Omental fat pad (tissue), 4 donors: ENCODE measurements at places on chromosomes 16 and 17. TPM values are rescaled to one million over a fixed set of nuclear protein-coding genes. Genes with fewer than 3 reads are reported as not detected.

DNA sequence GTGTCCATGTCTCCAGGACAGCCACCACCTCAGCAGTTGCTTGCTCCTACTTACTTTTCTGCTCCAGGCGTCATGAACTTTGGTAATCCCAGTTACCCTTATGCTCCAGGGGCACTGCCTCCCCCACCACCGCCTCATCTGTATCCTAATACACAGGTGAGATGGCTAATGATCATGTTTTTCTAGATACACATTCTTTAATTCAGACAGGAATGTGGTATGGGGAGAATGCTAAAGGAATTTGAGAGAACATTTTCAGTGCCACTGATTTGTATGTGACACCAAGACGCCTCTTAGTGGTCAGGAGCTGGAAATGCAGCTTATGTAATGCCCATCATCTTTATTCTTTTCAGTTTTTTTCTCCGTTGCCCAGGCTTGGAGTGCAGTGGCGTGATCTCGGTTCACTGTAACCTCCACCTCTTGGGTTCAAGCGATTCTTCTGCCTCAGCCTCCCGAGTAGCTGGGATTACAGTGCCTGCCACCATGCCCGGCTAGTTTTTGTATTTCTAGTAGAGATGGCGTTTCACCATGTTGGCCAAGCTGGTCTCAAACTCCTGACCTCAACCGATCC is 8.9 kb upstream of the RAPGEFL1 start:
- DNase-seq: no peak

- DNase-seq: peak; percentile 30
Measured at GRCh38 chr17:48457080-48457836, 27.2 kb upstream of the SKAP1 start.

DNA sequence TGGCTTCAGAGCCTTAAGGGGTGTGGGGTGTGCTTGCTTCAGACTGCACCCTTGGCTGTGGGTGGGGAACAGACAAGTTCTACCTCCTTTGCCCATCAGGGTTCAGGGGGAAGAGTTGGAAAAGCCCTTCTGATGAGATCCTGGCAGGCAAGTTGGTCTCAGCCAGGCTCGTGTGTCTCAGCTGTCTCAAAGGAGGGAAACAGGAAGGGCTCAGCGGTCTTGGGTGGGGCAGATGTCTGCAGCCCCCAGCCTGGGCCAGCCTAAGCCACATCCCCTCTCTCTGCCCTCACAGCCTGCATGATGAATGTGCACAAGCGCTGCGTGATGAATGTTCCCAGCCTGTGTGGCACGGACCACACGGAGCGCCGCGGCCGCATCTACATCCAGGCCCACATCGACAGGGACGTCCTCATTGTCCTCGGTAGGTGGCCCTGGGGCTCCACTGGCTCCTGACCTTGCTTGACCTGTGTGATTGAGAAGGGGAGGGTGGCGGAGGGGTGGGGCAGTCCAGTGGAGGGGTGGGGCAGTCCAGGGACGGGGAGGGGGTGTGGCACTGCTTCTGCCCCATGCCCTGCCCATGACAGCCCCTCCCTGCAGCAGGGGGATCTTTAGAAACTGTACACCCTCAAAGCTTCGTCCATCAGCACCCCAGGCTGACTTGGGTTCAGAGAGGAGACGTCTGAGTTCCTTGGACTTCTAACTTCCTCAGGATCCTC is 199.5 kb downstream of the PRKCB start:
- DNase-seq: no peak

GRCh38 chr16:67235816-67236562 is 9.1 kb downstream of the TMEM208 start:
- DNase-seq: no peak

GRCh38 chr17:75724016-75725003 is 3.1 kb downstream of the ITGB4 start:
- DNase-seq: no peak

DNA sequence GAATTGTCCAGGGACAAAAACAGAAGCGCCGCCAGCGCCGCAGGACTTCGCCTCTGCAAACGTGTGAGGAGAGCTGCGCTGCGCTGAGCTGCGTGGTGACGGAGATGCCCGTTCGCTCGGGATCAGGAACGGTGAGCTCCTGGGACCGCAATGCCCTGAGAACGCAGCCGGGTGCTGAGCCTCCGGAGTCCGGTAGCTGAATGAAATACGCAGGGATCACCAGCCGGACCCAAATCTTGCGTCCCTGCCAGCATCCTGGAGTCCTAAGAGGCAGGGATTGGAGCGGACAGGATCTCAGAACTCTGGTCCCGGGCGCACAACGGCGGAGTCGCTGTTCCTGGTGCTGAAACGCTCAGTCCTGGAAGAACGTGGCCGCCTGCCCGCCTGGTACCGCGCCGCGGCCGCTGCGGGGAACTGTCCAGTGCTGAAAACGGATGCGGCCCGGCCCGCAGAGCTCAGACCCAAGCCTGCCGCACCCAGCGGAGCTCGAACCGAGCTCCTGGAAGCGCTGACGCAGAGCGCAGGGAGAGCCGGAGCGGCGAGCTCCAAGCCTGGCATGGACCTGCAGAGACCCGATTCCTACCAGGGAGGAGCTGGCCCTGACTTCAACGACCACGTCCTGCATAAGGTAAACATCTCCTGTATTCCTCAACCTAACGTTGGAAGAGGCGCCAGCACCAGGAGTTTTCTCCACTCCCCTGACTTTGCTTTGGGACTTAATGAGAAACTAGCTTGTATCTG is 41.5 kb downstream of the CD300LF start:
- DNase-seq: peak; percentile 42

DNA sequence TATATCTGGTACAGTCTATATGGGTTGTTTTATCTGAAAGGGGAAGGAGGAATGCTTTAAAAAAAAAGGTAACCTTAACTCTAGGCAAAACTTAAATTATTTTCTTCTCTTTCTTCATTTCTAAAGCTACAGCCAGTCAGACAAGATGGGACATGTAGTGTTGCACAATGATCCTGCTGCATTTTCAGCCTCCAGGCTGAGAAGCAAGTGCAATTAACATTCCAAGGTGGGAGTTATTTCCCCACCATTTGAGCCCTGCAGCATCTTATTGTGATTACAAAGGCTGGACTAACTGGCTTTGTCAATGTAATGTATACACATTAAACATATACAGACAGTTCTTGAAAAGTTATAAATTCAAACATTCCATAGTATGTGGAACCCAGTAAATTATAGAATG is 22.6 kb upstream of the NF1 start:
- DNase-seq: no peak

DNA sequence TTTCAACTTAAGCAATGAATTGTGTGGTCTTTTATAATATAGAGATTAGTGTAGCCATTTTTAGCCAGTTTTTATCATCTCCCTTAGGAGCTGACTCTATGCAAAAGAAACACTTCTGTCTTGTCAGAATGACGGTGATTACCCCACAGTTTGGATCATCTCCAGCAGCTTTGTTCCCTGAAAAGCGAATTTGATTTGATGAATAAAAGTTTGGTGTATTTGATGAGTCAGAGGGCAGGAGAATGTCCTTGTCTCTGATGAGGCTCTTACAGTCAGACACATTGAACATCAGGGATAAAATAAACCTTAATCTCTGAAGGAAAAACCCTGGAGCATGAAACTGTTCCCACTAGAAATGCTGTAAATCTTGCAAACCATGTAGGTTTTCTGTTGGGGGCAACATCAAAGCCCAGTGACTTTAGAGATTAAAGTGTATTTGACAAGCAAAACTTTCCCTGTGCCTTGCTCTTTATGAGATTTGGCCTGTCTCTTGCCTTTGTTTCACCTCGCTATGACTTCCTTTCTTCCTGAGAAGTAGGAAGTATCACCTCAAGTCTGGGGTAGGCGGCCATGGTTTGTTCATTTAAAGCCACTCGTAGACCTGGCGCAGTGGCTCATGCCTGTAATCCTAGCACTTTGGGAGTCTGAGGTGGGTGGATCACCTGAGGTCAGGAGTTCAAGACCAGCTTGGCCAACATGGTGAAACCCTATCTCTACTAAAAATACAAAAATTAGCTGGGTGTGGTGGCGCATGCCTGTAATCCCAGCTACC is 209.3 kb downstream of the FTO start:
- peak; percentile 32 for DNase-seq

The KLHL10 gene
- 0.63 TPM for total RNA-seq

The FBXL16 gene
- total RNA-seq: not detected

The ABHD15 gene
- total RNA-seq: 23.3 TPM
